ENCODE measurements at places on chromosomes 2 and 18.

GRCh38 chr2:2566396-2567323, 235.6 kb upstream of the MYT1L start:
- no peak for DNase-seq

- no peak for DNase-seq
These were observed 10.1 kb downstream of the MBOAT2 start for GRCh38 chr2:8993196-8993901.

DNA sequence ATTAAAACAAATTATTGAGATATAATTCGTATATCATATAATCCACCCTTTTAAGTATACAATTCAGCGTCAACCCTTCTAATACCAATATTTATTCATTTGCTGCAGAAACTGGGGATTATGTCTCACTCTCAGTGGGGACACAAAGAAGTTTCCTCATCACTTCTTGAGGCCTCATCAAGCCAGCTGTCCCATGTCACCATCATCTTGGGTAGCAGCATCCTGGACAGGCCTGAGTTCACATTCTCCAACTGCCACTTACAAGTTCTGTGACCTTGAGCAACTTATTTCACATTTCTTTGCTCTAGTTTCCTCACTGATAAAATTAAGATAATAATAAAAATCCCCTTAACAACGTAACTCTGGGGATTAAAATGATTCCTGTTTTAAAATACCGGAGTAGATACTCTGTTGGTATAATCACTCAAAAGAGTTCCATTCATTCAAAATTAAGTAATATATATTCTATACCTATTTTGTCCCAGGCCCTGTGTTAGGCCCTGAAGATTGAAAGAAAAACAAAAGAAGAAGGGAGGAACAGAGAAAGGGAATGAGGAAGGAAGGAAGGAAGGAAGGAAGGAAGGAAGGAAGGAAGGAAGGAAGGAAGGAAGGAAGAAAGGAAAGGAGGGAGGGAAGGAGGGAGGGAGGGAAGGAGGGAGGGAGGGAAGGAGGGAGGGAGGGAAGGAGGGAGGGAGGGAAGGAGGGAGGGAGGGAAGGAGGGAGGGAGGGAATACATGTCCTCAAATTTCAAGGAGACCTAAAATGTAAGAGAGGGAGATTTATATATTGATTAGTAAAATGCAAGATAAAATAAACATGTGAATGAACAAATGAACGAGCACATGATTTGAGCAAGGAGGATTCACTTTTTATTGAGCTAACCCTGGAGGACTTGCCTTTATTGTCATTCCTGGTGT, 42.4 kb downstream of the NCKAP5 start:
- no peak for DNase-seq

DNA sequence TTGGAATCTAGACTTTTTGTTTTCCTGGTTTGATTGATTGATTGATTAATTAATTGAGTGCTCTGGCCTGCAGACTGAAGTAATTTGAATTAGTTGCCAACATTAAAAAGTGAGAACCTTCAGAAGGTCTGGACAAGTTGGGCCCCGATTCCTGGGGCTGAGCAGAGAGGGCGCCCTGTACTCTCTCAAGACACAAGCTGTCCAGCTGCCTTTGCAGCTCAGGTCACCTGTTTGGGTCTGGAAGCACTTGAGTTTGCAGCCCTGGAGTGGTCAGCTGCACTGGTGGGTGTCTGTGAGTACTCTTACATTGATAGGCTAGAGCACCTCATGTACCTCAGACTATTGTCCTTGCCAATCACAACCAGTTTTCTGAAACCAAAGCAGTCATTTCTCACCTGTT, 22.7 kb upstream of the CELF4 start:
- no peak for DNase-seq

- no peak for DNase-seq
These were observed 161.6 kb downstream of the LCLAT1 start for GRCh38 chr2:30608643-30609042.

DNA sequence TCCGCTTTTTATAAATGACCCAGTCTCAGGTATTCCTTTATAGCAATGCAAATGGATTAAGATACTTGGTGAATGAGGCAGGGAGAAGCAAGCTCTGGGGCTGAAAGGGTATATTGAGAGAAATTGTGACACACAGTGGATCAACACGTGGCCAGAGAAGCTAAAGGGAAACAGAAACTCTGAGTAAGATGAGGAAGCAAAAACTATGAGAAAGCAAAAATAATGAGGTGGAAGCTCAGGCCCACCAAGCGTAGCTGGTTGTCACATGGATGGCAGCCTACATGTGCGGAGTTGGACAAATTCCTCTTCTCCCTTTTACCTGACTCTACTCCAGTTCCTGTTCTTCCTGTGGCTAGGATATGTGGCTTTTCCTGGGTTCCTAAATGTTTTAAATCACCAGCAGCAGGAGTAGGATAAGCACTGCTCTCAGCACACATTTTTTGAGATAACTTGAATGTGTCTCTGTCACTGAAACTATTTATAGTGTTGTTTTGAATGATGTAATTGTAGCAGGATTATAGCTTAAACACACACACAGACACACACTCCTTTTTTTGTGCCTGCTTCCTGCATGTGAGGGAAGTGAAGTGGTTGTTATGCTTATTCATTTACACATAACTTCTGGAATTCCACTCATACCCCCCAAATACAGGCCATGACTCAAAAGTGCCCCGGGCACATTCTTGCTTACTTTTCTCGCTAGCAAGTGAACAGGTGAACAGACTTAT, 30.1 kb upstream of the EPC2 start:
- peak; percentile 53 for DNase-seq

- DNase-seq: no peak
These were observed 344.4 kb downstream of the RND3 start for GRCh38 chr2:150143087-150143536.

DNA sequence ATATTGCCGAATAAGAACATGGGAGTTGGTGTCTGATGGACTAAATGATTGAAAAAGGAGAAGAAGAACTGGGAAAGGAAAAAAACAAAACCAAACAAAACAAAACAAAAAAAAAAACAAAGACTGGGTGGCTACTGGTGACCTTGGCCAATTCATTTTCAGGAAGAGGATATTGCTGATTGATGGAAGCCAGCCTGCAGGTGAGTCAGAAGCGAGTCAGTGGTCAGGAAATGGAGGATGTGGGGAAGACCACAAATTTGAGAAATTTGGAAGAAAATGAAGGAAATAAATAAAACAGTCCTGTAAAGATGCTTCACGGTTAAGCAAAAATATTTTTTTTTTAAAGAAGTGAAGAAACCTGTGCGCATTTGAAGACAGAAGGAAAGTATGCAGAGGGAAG, 296.9 kb downstream of the ZNF521 start:
- DNase-seq: no peak

DNA sequence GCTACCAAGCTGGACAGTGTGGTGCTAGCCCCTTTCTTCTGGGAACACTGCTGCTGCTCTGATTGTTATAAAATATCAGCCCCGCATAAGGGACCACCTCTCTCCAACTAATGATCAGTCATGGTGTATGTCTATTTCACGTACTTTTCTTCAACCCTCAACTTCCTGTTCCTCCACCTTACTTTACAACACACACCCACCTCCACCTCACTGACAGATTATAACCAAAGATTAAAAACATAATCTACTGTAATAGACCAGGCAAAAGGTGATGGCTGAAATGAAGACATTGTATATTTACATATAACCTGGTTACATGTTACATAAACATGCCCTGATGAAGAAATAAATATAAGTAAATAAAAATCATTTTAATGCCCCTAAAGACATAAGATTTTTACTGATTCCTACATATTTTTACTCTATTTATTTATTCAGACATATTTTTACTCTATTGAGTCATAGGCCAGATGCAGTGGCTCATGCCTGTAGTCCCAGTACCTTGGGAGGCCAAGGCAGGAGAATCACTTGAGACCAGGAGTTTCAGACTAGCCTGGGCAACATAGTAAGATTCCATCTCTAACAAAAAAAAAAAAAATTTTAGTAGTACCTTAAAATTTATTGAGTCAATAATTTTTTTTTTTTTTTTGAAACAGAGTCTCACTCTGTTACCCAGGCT, 12.8 kb downstream of the STK39 start:
- DNase-seq: no peak

GRCh38 chr2:27776696-27777095, 5.2 kb downstream of the MRPL33 start:
- DNase-seq: no peak

DNA sequence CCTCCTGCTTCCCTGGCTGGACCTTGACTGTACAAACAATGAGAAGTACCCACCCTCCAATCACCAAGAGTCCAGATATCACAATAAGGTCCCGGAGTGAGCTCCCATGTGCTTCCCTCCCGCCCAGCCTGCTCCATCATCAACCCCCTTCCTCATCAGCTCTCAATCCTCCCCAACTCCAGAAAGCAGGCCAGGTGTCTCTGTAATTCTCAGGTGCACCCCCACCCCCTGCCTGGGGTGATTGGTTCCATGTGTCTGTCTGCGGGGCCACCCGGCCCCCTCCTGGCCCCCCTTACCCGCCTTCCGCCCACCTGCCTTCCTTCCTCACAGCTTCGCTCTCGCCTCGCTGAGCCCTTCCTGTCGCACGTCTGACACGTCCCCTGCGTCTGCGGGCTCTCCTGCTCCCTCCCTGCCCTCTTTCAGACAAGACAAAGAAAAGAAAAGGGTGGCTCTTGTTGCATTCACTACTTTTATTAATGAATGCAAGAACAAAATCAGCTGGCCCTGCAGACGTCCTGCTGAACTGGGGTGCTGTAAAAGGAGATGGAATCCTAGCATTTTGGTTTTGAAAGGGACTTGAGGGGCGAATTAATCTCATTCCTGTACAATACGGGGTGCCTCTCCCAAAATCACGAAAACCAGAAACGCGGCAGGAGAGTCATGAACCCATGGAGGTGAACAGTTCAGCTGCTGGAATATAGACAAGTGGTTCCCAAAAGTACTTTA, 26.5 kb upstream of the IGFBP2 start:
- DNase-seq: peak; percentile 54

GRCh38 chr18:34840256-34840826, 130.2 kb downstream of the DTNA start:
- DNase-seq: no peak

DNA sequence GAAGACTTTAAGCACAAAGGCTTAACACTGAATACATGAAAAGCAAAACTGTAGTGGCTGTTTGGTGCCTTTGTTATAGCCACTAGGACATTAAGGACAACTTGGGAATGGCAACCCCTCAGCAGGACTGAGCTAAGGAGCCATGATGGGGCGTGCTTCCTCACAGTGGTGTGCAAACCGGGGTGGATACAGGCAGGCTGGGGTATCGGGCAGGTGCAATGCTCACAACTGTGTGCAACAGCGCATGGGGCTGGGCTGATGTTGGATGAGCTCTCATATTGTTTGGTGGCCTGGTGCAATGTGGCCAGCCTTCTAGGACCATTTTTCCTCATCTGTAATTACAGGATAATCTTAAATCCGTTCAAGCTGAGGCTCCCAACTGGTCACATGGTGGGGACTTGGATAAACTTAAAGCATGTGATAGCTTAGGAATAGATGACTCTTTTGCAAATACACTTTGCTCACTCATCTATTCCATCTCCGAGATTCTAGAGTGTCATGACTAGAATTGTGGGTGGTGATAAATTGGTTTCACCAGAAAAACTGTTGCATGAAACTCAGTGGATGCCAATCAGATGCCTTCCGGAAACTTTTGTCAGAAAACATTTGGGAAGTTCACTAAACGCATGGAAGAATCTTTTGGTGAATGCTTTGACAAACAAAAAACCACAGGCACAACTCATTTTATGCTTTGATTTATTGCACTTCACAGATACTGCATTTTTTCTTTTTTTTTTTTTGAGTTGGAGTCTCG, 116.5 kb downstream of the PXDN start:
- no peak for DNase-seq

DNA sequence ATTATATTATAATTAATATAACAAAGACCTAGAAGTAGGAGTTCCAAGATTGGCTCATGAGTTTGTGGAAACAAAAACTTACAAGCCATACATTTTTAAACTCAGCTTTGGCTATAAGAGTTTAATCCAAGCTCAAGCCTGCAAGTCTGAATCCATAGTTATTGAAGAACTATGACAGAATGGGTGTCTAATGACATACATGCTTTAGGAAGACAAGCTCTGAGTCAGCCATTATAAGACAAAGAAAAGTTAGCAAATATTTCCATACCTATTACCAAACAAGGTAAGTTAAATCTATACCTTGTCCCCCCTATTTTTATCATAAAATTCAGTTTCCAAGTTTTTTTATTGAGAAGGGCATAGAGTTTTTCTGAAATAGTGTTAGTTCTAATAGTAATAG, 95.6 kb downstream of the POLR1A start:
- DNase-seq: no peak

DNA sequence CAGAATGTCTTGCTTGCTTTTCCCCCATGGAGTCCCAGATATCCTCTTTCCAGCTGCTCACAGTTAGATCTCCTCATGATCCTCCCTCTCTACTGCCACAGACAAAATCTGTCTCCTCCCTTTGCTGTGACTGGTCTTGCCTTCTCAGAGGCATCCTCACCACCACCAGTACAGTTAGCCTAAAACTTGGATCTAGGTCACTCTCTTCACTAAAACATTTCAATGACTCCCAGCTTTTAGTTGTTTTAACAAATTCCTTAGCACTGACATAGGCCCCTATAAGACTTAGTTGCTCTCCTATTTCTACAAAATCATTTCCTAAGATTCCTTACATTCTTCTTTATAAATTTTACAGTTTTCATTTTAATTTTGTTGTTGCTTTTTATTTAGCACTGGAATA, 734.2 kb upstream of the CHAC2 start:
- DNase-seq: no peak

- DNase-seq: no peak
These were observed 59.7 kb downstream of the SCG2 start for GRCh38 chr2:223542501-223542900.

DNA sequence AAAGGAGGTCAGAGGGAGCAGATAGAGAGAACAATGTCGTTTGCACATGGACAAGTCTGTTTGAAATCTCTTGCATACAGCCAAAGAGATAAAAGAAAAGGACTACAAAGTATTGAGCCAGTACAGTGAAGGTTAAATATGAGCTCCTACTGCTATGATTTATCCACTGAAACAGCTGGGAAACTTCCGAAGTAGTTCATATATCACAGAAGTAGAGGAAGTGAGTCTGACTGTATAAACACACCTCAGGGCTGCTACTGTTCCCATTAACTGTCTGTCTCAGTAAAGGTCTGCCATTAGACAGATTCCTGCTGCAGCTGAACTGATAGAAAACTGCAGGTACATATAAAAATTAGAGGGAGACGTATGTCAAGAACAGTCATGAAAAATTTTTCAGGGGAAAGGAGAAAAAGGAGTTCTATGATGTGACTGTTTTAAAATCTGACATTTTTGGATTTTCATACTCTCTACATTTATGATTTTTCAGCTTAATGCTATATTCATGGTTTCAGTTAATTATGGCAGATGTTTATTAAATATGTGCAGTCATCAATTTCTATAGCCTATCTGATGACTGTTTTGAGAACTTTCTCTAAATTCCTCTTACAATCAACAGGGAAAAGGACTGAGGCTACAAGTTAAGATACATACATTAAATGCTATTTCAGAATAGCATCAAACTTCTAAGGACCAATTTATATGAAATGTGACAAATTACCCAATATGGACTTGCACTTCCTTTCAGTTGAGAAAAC, 364.7 kb downstream of the ERBB4 start:
- DNase-seq: no peak

- DNase-seq: no peak
These were observed 316.6 kb upstream of the NCKAP5 start for GRCh38 chr2:133884739-133885381.
